Activated gamma-delta T cell treated with Interleukin-2 at 50 U/mL for 16 hours (primary cell): ENCODE measurements at places on chromosomes 3 and 15.

GRCh38 chr3:155548195-155548594, 196.7 kb downstream of the PLCH1 start:
- no peak for DNase-seq

DNA sequence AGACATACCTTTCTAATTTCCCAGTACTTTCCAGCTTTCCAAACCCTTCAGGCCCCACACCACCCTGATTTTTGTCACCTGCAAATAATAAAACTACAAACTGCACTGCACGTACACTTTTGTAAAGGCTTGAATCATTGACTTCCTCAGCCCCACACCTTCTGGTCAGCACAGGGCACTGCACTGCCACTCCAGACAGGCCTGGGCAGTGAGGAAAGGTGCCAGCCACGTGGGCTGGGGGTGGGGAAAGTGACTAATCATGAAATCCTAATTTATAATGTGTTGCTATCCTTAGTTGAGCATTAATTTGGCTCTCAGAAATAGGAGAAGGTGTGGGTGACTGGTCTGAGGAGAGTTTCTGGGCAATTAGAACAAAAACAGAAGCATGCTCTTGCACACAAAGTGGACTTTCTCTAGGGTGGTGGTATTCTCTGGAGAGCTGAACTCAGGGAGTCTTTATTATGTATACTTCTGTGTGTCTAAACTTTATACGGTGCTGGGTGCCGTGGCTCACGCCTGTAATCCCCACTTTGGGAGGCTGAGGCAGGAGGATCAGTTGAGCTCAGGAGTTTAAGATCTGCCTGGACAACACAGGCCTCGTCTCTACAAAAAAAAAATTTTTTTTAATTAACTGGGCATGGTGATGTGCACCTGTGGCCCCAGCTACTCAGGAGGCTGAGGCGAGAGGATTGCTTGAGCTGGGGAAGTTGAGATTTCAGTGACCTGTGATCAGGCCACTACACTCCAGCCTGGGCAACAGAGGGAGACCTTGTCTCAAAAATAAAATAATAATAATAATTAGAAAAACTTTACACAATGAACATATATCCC, 58.2 kb upstream of the FLNB start:
- DNase-seq, result no peak

- no peak for DNase-seq
Measured at GRCh38 chr3:128573707-128574162, 76.9 kb downstream of the RPN1 start.

- DNase-seq, result no peak
Measured at GRCh38 chr15:51888593-51889195, 59.2 kb downstream of the TMOD3 start.

DNA sequence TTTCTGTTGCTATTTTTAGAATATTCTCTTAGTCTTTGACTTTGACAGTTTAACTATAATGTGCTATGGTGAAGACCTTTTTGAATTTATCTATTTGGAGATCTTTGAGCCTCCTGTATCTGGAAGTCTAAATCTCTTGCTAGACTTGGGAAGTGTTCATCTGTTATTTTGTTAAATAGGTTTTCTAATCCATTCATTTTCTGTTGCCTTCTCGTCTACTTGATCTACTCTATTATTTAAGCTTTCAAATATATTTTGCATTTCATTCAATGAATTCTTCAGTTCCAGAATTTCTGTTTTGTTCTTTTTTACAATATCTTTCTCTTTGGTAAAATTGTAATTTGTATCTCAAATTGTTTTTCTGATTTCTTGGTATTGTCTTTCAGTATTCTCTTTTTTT, 47.8 kb downstream of the LEKR1 start:
- no peak for DNase-seq

- DNase-seq, result no peak
Measured at GRCh38 chr15:38886315-38887163, 321.9 kb upstream of the RASGRP1 start.

DNA sequence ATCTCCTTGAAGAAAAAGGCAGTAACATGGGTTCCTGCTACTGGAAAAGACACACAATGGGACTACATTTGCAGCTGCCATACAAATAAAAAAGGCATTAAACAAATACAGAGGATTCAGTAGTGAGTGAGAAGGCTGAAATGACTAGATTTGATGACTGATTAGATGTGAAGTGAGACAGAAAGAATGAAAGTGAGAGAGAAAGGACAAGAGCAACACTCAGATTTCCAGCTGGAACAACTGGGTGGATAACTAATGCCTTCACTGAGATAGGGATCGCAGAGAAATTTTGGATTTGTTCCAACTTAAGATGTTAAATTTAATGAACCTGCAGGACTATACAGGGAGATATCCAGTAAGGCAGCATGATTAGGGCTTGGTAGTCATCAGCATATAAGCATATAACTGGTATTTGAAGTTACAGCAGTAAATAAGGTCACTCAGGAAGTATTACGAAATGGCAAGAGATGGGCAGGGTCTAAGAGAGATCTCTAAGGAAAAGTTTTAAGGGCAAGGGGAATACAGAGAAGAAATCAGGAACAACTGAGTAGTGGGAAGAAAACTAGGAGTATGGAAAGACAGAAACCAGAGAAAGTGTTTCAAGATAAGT, 8.2 kb downstream of the OSBPL11 start:
- no peak for DNase-seq

DNA sequence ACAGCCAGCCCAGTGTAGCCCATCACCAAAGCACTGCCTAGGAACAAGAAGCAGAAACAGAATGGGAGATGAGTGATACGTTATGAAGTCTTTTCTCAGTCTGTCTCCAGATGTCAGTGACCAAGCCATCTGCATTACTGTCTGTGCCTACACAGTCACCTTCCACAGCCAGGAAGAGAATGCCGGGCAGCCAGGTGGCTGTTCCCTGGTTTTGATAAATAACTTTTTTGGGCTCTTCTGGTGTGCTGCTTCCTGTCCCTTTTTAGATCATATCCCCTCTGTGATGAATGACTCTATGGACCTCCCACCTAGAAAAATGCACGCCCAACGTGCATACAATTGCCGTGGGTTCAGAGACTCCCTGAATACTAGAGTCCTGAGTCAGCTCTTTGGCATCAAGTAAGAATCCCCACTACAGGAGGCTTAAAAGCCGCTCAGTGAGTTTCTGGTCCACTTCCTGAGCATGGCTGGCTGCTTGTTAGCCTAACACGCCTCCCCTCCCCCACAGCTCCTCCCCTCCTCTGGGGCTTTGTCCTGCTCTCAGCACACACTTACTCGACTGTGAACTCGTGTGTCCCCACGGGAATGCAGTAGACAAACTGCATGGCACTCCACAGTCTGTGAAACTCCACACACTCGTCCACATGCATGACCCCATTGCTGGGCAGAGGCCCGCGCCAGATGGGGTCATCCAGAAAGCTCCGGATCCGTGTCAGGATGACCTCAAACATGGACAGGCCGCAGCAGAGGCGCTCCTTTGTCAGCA, 34.7 kb downstream of the NIPA2 start:
- DNase-seq, result no peak
